ENCODE measurements at places on chromosomes 16 and 17. TPM values are rescaled to one million over a fixed set of nuclear protein-coding genes. Genes with fewer than 3 reads are reported as not detected.

- no peak for DNase-seq
These were observed 16.8 kb upstream of the TRPV2 start for GRCh38 chr17:16398270-16399267.

Gene KIF2B
- total RNA-seq: not detected

DNA sequence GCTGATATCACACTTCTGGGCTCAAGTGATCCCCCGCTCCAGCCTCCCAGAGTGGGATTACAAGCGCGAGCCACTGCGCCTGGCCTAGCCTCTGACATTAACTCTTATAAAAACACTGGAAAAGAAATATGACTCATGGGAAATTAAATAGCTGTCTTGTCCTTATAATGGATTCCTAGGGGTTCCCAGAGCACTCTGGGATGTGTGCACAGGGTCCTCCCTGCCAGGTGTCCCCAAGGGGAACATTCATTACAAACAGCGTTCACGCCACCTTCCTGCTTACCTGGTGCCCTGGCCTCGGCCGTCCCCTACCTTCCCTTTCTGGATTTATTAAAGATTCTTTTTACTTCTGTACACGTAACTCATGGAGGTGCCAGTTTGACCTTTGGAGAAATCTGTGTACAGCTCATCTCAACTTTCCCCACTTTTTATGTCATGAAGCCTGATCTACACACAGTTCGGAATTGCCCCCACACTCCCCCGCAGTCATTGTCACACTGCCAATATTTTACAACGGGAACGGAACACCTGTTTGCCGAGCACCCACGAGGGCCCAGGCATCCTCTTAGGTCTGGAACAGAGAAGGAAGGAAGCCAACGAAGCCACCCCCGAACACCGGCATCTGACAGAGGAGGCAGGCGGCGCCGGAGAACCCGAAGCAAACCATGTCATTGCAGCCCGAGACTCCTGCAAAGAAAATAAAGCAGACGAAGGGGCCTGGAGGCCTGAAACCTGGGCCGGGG is 39.7 kb upstream of the MEAK7 start:
- DNase-seq: no peak

GRCh38 chr17:3004925-3005324 is 58.5 kb downstream of the OR1D5 start:
- no peak for DNase-seq

Gene CCL23
- not detected for total RNA-seq

Gene NHERF2
- 51.1 TPM for total RNA-seq

- DNase-seq: no peak
These were observed 7.5 kb downstream of the PELP1 start for GRCh38 chr17:4696437-4696805.

DNA sequence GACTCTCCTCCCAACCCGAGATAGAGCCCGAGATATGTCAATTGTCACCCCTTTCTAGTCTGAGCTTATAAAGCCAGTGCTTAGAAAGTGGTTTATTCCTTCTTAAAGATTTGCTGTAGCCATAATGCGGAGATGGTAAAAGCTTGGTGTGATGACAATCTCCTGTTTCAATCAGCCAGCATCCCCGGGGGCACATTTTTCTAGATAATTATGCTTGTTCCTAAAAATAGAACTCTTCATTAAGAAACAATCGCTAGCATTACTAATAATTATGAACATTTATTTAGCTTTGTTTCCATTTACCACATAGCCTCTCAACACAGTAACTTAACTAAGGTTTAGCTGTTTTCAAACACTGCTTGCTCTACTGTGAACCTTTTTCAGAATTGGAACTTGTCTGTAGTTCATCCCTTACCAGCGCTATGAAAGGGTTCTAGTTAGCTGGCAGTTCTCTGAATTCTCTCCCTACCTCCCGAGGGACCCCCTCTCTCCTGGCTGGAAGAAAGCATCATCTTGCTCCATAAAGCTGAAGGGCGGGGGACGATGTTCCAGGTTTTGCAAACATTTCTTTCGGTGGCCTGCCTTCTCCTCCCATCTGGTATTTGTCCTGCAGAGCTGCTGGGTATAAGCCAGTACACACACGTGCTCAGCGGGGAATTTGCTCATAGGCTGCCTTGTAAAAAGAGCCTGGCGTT is 922 bp upstream of the MRPL58 start:
- peak; percentile 67 for DNase-seq

Gene KRTAP4-1
- not detected for total RNA-seq

Gene CDH16
- not detected for total RNA-seq

Gene SALL1
- 8.9 TPM for total RNA-seq

Gene TBC1D3C
- total RNA-seq: not detected

- DNase-seq: peak; percentile 88
These were observed 47.6 kb downstream of the HSD17B2 start for GRCh38 chr16:82082543-82083244.

Gene HEATR9
- not detected for total RNA-seq

Gene UMOD
- total RNA-seq: not detected

Gene CIBAR2
- not detected for total RNA-seq

Measured in RPMI7951 (cell line).